ENCODE measurements at places on chromosomes 2 and 18.

DNA sequence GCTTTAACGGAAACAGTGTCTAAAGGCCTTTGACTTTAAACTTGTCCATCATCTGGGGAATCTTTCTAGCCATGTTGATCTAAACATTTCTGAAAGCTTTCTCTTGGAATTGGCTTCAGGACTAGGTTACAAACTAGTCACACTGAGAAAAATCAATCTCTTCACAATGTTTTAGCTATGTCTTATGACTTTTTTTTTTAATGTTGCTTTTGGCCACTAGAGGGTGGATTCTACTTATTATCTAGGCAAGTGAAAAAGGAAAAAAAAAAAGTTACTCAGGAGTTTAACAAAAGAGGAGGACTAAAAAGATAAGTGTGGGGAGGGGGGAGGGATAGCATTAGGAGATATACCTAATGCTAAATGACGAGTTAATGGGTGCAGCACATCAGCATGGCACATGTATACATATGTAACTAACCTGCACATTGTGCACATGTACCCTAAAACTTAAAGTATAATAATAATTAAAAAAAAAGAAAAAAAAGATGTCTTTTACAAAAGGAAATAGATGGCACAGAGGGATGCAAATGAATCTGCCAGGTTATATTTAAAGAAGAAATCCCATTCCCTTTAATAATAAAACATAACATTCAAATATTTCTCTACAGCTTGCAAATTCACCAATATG lies 160.4 kb upstream of the PID1 start:
- H3K27ac ChIP-seq = no peak overlapping the region
- no peak overlapping the region for H3K4me3 ChIP-seq
- no peaks in the 10 kb centered on the region for H3K4me1 ChIP-seq
- no peaks in the 10 kb centered on the region for H3K36me3 ChIP-seq
- DNase-seq = no peak

- no peak overlapping the region for H3K4me3 ChIP-seq
- H3K27ac ChIP-seq = no peak overlapping the region
- H3K4me1 ChIP-seq = no peaks in the 10 kb centered on the region
- no peaks in the 10 kb centered on the region for H3K36me3 ChIP-seq
- no peaks in the 10 kb centered on the region for H3K27me3 ChIP-seq
Observed at GRCh38 chr2:238160206-238161129, 1.7 kb downstream of the ERFE start.

- H3K36me3 ChIP-seq = no peaks in the 10 kb centered on the region
- no peaks in the 10 kb centered on the region for H3K27me3 ChIP-seq
- H3K27ac ChIP-seq = no peak overlapping the region
- H3K4me3 ChIP-seq = no peak overlapping the region
Observed at GRCh38 chr18:37578886-37579513, 13.4 kb upstream of the CELF4 start.

GRCh38 chr2:95500854-95501253 lies 16.3 kb upstream of the TRIM43B start:
- H3K27ac ChIP-seq = no peak overlapping the region
- H3K27me3 ChIP-seq = peaks cover 22% of the 10 kb centered on the region
- no peak overlapping the region for H3K4me3 ChIP-seq
- no peaks in the 10 kb centered on the region for H3K36me3 ChIP-seq

DNA sequence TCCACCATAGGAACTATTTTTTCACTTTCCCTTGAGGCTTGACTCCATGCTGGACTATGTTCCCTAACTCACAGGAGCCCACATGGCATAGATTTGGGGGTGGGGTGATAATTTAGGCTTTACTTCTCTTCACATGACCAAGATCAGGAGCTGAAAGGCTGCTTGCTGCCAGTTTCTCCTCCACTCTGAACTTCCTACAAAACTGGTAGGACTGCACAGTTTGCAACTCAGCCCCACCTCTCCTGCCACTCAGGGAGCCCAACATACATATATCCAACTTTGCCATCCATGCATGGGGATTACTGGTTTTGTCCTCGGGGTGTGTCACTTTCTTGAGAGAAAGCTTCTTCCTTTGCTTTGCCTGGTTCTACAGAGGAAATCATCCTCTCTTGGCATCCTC lies 14.2 kb downstream of the INO80D start:
- H3K27ac ChIP-seq = no peak overlapping the region
- 0 out of 2 replicates have a peak, but pooled peaks cover 2% of the 10 kb centered on the region for H3K36me3 ChIP-seq
- no peak overlapping the region for H3K4me3 ChIP-seq
- no peaks in the 10 kb centered on the region for H3K27me3 ChIP-seq
- no peak for DNase-seq

DNA sequence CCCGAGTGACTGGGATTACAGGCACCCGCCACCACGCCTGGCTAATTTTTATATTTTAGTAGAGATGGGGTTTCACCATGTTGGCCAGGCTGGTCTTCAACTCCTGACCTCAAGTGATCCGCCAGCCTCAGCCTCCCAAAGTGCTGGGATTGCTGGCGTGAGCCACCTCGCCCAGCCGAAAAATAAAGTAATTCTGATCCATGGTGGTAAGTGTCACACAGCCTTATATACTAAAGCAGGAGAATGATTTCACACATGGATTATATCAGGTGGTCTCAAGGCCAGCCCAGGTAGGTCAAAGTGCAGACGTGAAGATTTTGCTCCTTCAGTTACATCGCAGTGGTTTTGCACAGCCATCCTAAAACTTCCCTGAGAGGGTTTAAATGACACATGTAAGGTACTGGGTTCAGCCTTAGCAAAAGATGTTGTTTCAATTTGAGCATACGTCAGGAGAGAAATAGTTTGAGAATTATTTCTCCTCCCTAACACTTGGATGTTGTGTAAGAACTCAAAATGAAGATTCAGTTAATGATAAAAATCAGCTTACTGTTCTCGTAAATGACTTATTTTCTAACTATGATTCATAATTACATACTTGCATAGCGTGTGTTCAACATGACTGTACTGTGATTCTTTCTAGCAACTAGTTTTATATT lies 93.0 kb upstream of the SLC39A10 start:
- no peaks in the 10 kb centered on the region for H3K36me3 ChIP-seq
- peak overlapping the region; percentile 70 for H3K27ac ChIP-seq
- DNase-seq = no peak
- H3K27me3 ChIP-seq = no peaks in the 10 kb centered on the region
- peaks cover 60% of the 10 kb centered on the region for H3K4me1 ChIP-seq

DNA sequence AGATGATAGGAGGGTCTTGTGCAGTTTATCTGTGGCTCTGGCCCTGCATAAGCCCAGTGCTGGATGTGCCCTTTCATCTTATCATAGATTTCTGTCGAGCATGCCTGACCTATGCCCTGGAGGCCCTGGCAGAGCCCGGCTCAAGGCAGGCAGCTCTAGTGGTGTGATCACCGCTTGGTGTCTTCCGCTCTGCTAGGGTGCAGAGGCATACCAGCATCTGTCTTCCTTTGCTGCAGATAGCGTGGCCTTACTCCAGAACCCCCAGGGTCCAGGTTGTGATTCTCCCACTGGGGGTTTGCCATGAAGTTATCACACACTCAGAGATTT lies 13.7 kb upstream of the TRAF3IP1 start:
- H3K4me1 ChIP-seq = no peaks in the 10 kb centered on the region
- H3K27me3 ChIP-seq = no peaks in the 10 kb centered on the region
- H3K27ac ChIP-seq = no peak overlapping the region
- DNase-seq = no peak

DNA sequence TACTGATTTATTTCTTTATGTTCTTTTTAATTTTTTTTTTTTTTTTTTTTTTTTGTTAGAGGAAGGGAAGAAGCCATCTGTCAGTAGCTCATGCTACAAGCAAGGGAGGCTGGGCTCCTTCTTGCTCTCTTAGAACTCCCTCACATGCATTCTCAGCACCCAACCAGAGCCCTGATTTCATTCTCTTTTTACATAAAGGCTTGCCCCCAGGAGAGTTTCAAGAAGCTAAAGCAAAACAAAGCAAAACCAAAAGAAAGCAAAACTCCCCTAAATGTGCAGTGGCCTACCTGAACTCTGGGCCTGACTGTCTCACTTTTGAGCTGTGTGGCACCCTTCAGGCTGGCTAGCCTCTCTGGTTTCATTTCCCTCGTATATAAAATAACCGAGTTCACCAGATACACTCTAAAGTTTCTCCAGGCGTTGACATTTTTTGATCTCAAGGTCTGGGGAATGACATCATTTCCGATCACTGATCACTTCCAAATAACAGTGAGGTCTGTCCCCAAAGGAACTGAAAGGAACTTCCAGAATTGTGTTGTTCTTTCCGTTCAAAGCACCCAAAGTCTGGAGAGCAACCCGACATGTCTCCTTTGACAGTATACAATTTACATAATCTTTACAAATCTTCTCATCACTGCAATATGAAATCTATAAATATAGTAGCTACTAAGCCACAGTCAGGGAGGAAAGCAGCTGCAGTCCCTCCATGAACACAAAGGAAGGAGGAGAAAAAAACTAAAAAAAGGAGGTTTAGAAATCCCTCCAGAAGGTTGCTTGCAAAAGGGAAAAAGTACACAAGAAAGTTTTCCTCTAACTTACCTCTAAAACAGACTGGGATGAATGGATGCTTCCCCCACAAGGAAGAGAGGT lies 145.6 kb upstream of the NCK2 start:
- no peak for DNase-seq
- no peaks in the 10 kb centered on the region for H3K27me3 ChIP-seq
- H3K4me1 ChIP-seq = no peaks in the 10 kb centered on the region
- H3K36me3 ChIP-seq = no peaks in the 10 kb centered on the region
- no peak overlapping the region for H3K4me3 ChIP-seq

DNA sequence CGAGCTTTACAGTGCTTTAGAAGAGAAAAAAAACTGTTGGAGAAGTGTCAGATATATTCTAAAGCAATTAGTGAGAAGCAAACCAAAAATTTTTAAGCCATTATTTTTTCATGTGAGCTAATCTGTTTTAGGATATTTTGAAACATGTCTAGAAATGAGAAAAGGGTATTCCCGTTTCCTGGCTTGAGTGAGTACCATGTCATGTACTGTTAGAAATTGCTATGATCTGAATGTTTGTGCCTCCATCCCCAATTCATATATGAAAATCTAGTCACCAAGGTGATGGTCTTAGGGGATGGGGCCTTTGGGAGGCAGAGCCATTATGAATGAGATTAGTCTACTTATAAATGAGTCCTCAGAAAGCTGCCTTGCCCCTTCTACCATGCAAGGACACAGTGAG lies 493.3 kb upstream of the GCFC2 start:
- no peak for DNase-seq
- H3K4me1 ChIP-seq = no peaks in the 10 kb centered on the region
- H3K36me3 ChIP-seq = no peaks in the 10 kb centered on the region
- H3K27ac ChIP-seq = no peak overlapping the region
- H3K4me3 ChIP-seq = no peak overlapping the region
- no peaks in the 10 kb centered on the region for H3K27me3 ChIP-seq

DNA sequence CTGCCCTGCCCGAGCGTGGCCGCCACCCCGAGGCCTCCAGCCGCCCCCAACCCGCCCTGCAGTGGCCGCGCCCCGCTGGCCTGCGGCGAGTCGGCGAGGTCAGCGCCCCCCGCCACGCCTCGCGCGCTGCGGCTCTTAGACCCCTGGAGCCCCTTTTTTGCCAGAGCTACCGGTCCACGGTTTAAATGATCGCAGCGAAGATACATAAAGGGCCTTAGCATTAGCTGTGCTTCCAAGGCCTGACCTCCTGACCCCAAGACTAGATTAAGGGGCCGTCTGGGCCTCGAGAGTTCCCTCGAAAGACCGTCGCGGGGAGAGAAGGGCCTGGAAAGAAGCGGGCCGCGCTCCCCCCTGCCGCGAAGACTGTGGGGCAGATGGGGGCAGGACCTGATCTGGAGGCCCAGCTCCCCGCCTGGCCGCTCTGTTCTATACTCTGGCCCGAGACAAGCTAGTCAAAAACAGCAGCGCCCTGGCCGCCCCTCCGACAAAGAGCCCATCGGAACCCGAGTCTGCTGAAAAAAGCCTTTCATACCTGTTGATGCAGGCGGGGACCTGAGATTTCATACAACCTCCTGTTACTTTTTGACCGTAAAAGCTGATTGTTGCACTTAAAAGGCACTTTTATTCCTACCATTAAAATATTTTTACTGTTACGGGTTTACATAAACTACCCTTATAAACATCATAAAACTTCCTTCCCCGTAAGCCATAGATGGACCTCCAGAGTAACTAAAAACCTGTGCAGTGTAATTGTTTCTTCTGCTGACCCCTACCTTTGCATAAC lies 68.7 kb upstream of the PSMD14 start:
- DNase-seq = no peak
- H3K36me3 ChIP-seq = peaks cover 18% of the 10 kb centered on the region
- H3K27me3 ChIP-seq = no peaks in the 10 kb centered on the region
- peaks cover 20% of the 10 kb centered on the region for H3K4me1 ChIP-seq
- no peak overlapping the region for H3K4me3 ChIP-seq

Data from DND-41 (cell line).